ENCODE measurements at places on chromosomes 2 and 18. TPM values are rescaled to one million over a fixed set of nuclear protein-coding genes. Genes with fewer than 3 reads are reported as not detected.

Gene C1QL2
- polyA plus RNA-seq: not detected

Gene CD28
- 1.9 TPM for polyA plus RNA-seq

Gene ADGRF3
- 1.9 TPM for polyA plus RNA-seq

Gene XRCC5
- 229 TPM for polyA plus RNA-seq

Measured in right lung (tissue), 10 donors.